Stimulated activated CD4-positive, alpha-beta T cell treated with anti-CD3 and anti-CD28 coated beads, TNF-alpha, amount 100 ng/mL, for 48 hours (primary cell): ENCODE measurements at places on chromosomes 1 and 21.

DNA sequence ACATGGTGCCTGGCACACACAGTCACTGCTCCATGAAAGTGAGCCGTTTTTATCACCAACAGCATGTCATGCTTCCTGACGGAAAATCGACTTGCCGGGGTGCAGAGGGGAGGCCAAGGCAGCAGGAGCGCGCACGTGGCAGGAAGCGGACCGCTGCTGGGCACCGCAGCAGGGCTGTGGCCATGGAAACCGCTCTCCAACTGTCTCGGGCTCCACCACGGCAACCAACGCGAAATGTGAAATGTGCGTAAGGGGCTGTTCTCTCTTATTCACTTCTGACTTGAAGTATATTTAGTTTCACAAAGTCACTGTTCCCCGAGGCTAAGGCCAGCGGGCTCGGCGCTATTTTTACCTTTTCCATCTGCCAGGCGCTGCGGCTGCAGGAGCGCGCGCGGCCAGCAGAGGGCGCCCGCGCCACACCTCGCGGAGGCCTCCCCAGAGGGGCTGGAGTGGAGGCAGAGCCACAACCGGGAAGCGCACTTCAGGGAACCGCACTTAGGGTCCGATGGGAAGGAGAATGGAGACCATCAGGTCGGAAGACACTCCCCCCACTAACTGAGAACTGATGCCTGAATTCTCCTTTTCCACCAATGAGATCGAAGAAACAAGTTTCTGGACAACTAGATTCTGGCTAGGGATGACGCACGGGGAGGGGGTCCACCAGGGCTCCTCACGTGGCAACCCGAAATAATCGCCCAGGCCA is 19.7 kb downstream of the RCC2 start:
- DNase-seq = peak; percentile 29

DNA sequence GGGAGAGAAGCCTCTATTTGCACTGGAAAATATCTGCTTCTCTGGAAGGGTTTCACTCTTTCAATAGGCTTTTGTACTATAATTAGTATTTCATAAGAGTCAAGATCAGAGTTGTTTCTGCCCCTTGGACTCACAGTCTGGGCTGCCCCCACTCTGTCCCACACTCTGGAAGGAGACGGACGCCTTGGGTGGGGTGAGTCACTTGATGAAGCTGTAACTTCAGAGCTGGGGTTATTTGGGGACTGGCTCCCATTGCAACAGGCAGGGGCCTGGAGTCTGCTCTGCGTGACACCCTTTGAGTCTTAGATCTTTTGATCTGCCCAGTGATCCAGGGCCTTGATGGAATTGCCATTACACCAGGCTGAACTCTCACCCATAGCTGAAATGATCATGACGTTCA is 4.0 kb upstream of the KCNA10 start:
- no peak for DNase-seq

GRCh38 chr1:17819129-17819802 is 64.1 kb downstream of the ACTL8 start:
- DNase-seq = no peak

DNA sequence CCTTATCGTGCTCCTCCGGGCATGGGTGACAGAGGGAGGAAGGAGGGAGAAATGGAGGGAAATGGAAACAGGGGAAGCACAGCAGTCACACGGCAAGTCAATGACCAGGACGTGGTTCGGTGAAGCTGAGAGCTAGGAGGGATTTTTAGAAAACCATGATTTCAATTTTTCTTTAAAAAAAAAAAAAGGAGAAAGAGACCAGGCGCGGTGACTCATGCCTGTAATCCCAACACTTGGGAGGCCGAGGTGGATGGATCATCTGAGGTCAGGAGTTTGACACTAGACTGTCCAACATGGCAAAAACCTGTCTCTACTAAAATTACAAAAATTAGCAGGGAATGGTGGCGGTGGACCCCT is 776 bp upstream of the TNFRSF9 start:
- no peak for DNase-seq

GRCh38 chr1:1213345-1214265 is at the start of gene TNFRSF4:
TNFRSF4 (minus strand) TSS chr1:1214153; CDS start chr1:1214127, 26 bp downstream.
- no peak for DNase-seq

DNA sequence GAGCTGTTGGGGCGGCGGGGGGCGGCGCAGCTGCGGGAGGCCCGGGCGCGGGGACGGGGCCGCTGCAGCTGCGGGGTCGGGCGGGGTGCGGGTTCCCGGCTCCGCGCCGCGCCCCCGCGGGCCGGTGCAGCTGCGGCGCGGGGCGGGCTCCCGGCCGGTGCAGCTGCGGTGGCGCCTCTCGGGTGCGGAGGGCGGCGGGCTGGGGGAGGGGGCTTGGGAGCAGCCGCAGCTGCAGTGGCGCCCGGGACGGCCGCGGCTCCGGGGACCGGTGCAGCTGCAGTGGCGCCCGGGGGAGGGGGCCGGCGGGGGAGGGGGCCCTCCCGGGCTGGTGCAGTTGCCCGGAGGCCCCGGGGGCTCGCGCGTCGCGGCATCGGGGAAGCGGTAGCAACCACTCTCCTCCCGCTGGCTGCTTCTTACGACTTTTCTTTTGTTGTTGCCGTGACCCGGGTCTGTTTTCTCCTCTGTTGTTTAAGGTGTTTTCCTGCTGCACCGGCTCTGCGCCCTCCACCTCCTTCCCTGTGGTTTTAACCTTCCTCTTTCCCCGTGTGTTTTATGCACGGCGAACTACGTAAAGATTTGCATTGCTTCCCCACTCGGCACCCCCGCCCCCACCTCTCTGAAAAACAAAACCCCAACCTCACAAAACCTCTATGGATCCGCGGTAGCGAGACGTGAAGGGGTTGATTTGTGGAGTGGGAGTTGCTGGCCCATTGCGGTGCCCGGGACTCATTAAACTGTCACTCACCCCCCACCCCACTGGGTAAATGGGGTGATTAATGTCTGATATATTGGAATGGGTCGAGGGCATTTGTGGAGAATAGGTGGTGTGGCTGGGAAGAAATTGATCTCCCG is 1.7 kb upstream of the ZBTB18 start:
- peak; percentile 24 for DNase-seq

DNA sequence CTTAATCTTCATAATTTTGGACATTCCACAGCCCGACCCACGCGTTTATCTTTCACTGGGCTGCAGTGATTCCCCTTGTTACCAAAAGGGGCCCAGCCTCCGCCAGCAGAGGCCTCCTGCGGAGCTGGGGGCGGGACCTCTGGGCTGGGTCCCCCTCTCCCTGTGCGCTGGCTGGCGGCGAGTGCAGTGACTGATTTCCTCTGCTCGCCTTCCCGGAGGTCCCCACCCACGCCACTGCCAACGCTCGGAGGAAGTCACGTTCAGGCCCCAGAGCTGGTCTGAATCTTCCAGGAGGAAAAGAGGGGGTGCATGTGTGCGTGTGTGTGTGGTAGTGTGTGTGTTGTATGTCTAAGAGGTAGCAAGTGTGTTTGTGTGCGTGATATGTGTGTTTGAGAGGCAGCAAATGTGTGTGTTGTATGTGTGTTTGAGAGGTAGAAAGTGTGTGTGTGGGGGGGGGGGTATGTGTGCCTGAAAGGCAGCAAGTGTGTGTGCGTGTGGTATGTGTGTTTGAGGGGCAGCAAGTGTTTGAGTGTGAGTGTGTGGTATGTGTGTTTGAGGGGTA is 35.0 kb upstream of the JAK1 start:
- peak; percentile 54 for DNase-seq

GRCh38 chr1:228463559-228464455 is 23.4 kb upstream of the RNF187 start:
- peak; percentile 60 for DNase-seq

DNA sequence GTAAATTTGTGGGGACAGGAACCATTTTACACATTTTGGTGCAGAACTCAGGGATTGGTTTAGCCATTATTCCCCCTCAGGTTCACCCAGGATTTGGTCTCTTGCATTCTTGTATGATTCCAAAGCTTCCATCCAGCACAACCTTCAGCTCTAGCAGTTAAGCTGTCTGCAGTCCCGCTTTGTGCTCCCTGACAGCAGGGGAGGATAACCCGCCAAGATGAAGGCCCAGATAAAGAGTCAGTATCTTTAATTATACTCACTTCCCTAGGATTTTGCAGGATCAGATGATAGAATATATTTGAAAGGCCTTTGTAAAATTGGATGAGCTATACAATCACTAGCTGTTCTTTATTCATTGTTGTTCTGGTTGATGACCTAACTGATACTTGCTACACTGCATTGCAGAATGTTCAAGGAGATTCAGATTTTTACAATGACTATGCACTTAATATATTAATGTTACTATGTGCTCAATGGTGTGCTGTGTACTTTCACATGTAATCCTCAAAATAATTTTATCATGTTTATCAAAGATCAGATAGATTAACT is 49.8 kb downstream of the SLC16A1 start:
- DNase-seq = no peak

GRCh38 chr21:42670884-42671283 is 17.5 kb downstream of the PDE9A start:
- DNase-seq = no peak

GRCh38 chr21:37737996-37738395 is 178.3 kb downstream of the KCNJ6 start:
- DNase-seq = no peak

DNA sequence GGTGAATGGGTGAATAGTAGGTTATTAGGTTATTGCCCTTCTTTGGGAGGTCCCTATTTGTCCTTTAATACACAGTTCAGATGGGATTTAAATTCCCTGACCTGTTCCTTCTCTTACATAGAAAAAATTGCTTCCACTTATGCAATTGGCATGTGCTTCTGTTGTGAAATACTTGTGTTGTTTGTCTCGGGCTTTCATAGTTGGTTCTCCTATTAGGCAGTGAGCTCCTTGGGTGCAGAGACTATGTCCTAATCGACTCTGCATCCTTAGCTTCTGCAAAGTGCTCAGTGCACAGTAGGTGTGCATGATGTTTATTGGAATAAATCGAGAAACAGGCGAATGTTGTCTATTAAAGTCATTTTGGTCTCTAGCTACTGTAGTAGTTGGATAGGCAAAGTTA is 1.3 kb upstream of the PDE4B start:
- DNase-seq = no peak

DNA sequence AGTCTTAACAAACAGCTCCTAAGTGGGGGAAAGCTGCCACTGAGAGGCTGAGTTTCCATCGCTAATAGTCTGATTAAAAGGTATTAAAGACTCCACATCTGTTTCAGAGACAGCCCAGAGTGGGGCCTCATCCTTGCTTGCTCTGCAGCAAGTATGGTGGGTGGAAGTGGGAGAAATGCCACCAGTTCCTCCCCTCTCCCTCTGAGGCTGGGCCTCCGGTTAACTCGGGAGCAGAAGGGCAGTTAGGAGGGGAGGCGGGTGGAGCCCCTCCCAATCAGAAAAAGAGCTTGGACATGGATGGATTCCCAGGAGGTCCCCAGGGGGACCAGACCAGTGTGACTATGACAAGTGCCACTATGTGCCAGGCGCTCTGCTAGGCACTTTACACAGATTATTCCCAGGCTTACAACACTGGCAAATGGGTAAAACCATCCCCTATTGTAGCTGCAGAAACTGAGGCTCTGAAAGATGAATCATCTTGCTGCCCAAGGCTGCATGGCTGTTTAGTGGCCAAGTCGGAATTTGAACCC is 11.4 kb upstream of the ASCL5 start:
- DNase-seq = no peak

DNA sequence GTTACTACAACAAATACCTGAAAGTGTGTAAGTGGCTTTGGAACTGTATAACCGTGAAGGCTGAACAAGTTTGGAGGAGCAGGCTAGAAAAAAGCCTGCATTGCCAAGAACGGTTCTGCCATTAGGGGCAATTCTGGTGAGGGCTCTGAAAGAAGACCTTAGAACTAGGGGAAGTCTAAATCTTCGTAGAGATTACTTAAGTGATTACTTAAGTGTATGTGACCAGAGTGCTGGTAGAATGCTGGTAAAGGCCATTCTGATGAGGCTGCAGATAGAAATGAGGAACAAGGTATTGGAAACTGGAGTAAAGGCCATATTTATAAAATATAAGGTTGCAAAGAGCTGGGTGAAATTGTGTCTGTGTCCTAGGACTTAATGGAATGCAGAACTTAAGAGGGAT is 158.0 kb downstream of the CLIC6 start:
- no peak for DNase-seq

DNA sequence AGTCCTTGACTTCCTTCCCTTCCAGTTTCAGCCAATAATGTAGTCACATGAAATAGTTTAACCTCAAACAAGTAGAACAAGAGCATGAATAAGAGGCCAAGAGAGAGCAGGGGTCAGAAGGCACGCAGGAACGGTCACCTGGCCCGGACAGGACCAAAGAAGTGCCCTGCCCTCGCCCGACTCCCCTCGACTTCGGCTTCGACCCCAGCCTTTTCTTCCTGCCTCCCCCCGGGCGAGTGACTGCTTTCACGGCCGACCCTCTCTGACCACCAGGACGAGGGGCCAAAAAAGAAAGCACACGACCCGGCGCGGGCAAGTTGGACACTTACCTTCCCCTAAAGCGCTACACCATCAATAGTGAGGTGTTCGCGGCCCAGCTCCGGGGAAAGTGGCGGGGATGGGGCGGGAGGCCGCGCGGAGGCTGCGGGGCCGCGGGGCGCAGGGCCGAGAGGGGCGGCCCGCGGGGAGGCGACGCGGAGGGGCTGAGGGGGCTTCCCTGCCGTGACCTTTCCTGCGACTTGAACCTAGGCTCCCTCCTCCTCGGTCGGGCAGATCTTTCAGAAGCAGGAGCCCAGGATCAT is 519 bp downstream of the RERE start:
- DNase-seq = peak; percentile 3

GRCh38 chr1:6962996-6963911 is 178.0 kb downstream of the CAMTA1 start:
- peak; percentile 73 for DNase-seq

- no peak for DNase-seq
These were observed 17.2 kb upstream of the C2CD2 start for GRCh38 chr21:41970751-41971653.

GRCh38 chr1:156555715-156556114 is 16.6 kb downstream of the IQGAP3 start:
- DNase-seq = no peak

- no peak for DNase-seq
These were observed 565.7 kb upstream of the PLXNA2 start for GRCh38 chr1:208809876-208810275.

- DNase-seq = no peak
These were observed 125.3 kb upstream of the NGF start for GRCh38 chr1:115463347-115463746.

DNA sequence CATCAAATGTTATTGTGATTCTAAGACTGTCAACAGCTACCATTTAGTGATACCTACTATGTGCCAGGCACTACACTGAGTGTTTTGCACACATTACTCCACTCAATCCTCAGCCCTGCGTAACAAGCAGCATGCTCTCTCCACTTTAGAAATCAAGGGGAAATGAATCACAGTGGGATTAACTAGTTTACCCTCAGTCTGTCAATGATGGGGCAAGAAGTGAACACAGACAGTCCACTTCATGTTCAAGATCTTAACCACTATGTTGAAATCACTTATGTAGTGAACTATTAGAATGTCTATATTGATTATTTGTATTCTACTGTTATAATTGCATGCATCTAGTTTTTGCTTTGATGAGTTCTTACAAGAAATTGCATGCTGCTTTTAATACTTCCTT is 165.3 kb downstream of the LTN1 start:
- no peak for DNase-seq
